B cell (primary cell): ENCODE measurements at places on chromosomes 2 and 18.
A peak's percentile ranks its signal among the peaks of the same experiment; 100 is the strongest.

- peak; percentile 72 for DNase-seq
Measured at GRCh38 chr2:64586883-64587481, 62.9 kb downstream of the AFTPH start.

GRCh38 chr2:52668724-52669123, 1098.9 kb upstream of the CHAC2 start:
- DNase-seq, result no peak

GRCh38 chr2:25105336-25106085, 62.9 kb downstream of the POMC start:
- no peak for DNase-seq

- DNase-seq, result no peak
Measured at GRCh38 chr2:104447831-104448434, 406.0 kb upstream of the POU3F3 start.

- no peak for DNase-seq
Measured at GRCh38 chr2:204264621-204265140, 280.6 kb upstream of the PARD3B start.

GRCh38 chr2:10183146-10183675, 60.7 kb downstream of the RRM2 start:
- DNase-seq, result no peak

DNA sequence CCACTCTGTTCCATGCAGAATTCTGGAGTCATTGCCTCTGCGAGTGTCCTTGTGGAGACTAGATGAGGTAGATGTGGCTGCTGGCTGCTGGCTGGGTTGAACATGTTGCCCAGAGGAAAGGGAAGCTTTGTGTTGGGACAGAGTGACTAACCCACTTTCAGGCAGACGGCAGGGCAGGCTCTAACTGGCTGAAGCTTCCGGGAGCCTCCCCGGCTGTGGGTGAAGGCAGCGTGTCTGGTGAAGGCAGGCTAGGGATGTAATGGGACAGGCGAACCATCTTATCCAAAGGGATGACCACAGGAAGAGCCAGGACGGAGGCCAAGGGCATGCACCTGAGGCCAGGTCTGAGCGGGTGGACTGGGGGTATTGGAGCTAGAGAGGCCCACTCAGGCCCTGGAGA, 16.0 kb downstream of the ASPRV1 start:
- no peak for DNase-seq

GRCh38 chr18:6836331-6836730, 106.8 kb downstream of the ARHGAP28 start:
- no peak for DNase-seq

DNA sequence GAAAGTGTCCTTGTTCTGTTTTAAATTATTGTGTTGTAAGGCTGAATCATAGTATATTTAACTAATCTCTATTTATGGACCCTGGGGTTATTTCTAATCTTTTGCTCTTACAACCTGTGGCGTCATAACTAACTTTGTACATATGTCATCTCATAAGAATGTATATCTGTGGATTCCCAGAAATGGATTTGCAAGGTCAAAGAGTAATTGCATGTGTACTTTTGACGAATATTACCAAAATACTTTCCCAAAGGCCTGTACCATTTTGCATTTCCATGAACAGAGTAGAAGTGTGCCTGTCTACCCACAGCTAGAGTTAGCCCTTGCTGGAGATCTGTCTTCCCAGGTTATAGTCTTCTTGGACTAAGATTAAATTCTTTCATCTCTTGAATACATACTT, 42.8 kb downstream of the SEMA4F start:
- no peak for DNase-seq

DNA sequence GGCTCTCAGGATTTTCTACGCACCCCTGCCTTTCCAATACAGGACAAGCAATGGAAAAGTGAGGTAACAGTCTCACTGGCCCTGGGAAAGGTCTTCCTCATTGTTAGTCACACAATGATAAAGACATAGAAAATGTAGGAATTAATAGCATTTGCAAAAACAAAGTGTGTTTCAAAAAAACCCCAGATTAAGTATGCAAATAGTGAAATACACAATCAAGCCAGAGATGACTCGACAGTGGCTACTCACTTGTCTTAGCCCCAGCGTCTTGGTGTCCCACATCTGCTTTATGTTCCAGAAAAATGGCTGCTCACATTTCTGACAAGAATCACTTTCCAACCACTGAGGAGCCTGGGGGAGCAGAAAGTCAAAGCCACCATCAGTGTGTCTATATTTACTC, 47.0 kb upstream of the AP1S3 start:
- no peak for DNase-seq

DNA sequence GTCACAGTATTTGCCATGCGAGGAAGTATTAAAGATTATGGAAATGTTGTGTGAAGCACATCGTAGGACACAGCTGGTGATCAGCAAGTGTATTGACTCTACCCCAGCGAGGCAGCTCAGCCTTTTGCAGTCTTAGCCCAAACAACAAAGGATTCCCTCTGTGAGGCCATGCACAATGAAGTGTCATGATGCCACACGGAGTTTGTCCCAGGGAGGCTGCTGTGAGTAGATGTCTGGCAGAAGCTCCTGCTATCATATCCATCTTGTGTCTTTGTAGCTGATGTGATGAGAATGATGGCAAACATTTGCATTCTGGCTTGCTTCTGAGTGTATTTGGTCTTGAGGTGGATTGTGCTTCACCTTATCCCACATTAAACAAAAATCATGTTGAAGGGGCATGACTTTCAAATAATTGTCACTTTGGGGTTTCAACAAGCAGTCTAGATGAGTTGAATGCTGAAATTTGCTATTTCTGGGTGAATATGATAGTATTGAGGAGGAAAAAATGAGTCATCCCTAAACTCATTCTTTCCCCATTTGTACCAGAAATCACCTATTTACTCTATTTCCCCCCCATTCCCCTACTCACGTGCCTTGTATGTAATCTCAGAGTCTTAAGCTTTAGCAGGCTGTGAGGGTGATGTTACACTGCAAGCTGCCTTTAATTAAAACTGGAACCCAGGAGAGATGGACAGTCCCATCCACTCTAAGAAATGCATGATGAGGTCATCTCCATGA, 273.5 kb downstream of the RNF144A start:
- DNase-seq, result no peak

DNA sequence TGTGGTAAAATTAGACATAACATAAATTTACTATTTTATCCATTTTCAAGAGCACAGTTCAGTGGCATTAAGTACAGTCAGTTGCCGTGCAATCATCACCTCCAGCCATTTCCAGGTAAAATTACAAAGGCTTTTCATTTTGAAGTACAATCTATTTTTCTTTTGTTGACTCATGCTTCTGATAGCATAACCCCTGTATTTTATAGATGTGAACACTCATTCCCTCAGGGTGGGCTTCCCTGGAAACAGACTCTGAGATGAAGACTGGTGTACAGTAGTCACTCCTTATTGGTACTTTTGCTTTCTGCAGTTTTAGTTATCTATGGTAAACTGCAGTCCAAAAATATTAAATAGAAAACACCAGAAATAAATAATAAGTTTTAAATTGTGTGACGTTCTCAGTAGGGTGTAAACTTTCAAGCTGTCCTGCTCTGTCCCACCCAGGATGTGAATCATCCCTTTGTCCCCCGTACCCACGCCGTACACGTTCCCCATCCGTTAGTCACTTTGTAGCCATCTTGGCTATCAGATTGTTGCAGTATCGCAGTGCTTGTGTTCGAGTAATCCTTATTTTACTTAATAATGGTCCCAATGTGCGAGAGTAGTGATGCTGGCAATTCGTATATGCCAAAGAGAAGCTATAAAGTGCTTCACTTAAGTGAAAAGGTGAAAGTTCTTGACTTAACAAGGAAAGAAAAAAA, 41.1 kb upstream of the NAB1 start:
- no peak for DNase-seq

DNA sequence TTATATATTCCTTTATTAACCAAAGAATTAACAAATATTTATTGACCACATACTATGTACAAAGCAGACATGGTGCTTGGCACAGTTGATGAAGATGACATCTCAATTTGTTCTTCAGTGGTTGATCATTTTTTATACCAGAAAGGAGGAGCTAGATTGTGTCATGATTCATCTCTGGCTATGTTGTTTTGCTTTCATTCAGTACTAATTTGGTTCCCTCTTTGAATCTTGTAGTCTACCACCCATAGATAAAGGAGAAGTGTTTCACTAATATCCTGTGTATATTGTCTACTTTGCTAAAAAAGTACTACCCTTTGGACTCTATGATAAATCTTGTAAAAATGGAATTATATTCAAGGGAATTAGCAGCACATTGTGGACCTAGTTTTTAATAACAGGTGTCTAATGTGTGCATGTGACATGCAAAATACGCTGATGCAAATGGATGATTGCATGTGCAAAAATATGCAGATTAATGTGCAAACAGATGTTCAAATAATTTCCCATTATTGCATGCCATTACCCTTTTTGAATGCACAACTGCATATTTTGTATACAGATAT, 313.2 kb upstream of the ZEB2 start:
- DNase-seq, result no peak

DNA sequence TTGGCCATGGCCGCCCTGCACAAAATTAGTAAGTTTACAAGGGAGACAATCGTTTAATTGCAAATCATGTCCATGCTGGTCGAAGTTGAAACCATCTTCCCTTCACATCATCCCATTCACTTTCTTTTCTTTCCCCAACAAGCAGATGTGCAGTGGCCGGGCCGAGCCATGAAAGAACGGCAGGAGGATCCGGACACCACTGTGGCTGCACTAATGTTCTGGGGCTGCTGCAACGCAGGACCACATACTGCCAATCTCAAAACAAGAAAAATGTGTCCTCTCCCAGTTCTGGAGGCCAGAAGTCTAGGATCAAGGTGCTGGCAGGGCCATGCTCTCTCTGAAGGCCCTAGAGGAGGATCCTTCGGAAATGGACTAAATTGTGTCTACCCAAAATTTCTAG, 227.4 kb upstream of the MYT1L start:
- no peak for DNase-seq

DNA sequence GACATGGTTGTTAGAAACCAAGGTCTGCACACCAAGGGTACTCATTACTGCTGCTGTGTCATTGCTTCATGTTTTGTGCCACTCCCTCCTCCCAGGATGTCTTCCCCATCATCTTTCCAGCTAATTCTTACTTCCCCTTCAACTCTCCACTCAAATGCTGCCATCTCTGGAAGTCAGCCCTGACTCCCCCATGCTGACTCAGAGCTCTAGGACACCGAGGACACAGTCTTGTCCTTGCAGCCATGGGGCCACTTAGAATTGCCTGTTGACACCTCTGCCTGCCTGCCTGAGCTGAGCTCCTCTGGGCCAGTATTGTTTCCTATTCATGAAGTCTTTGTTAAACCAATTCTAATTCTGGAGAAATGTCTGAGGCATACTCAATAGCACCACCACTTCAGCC, 100.2 kb downstream of the GYPC start:
- DNase-seq, result no peak

GRCh38 chr2:14140009-14140550, 492.4 kb upstream of the LRATD1 start:
- no peak for DNase-seq

DNA sequence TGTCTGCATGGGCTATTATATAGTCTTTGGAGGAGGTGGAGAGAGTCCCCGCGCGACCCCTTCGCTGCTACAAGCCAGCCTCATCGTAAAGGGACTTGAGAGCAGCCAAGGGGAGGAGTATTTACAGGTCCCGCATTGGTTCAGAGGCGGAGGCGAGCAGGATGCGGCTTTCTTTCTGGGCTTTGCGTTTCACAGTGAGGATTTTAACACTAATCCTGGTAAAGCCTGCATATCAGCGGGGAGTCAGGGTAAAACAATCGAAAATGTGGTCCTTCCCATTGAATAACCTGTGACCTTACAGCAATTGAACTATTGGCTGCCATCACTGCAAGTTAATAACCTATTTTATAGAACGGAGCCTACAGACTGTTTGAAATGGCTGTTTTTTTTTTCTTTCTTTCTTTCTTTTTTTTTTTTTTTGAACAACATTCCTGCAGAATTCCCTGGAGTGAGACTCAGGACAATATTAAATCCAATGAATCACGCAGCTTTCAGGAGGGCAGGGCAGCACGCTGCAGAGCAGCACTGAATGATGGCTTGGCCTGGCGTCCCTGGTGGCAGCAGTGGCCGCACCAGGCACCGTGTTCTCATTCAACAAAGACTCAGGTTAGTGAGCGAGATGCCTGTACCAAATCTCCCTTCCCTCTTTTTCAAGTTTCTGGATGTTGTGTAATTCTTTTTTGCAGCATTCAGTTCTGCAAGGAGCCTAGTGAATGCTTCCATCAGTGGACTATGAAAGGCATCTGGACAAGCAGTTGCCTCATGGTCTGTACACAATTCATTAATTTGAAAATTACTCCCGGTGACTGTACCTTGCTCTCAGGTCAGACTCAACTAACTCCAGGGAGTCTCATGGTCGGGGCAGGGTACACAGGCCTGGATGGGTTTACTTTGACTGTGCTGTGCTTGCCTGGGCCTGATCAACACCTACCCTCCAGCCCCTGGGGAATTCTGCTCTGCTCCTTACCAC, 19.8 kb downstream of the SMIM21 start:
- no peak for DNase-seq

- DNase-seq, result no peak
Measured at GRCh38 chr2:217127744-217128143, 267.9 kb upstream of the TNP1 start.

DNA sequence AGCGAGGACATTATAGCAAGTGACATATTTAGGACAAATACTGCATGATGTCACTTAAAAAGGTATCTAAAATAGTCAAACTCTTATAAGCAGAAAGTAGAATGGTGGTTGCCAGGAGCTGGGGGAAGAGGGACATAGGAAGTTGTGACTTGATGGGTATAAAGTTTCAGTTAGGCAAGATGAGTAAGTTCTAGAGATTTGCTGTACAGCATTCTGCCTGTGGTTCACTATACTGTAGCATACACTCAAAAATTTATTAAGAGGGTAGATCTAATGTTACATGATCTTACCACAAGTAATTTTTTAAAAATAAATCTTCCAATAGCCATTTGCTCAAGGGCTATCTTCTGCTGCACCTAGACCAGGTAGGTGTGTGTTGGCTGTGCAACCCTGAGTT, 78.1 kb upstream of the NPAS2 start:
- DNase-seq, result no peak

DNA sequence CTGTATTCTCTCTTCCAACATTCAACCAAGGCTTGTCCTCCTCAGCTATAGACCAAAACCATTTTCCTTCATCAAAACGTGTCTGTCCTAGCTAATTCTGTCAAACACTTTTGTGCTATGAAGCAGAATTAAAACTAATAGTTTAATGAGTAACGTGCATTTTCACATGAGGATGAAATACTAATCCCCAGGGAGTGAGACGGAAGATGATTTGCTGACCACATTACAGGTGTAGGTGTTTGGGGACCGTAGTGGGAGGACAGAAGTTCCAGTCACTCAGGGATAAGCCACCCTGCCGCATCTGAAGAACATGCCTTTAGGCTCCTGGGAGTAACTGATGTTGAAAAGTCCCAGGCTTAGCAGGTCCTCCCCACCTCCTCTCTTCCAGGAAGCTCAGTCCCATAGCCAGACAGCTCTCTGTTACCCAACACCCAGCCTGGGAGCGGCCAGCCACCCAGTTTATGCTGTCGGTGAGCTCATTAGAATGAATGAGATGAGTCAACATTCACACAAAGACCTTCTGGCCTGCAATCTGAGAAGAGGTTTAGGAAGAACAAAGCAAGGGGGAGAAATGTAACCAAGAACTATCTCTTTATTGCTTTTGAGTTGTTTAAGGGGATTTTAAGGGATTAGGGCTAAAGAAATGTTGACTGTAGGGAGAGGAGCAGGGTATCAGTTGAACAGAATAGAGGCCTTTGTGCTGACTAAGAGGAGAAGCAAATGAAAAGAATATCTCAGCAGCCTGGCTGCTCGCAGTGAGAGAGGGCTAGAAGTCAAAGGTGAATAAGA, 122.5 kb downstream of the FOXI3 start:
- DNase-seq, result no peak

- no peak for DNase-seq
Measured at GRCh38 chr18:60018618-60019462, 119.0 kb downstream of the PMAIP1 start.

- no peak for DNase-seq
Measured at GRCh38 chr18:58605027-58606020, 23.6 kb downstream of the ALPK2 start.
